ENCODE measurements at places on chromosomes 3 and 15.

- DNase-seq = no peak
These were observed 464.1 kb upstream of the RARB start for GRCh38 chr3:24963762-24964625.

DNA sequence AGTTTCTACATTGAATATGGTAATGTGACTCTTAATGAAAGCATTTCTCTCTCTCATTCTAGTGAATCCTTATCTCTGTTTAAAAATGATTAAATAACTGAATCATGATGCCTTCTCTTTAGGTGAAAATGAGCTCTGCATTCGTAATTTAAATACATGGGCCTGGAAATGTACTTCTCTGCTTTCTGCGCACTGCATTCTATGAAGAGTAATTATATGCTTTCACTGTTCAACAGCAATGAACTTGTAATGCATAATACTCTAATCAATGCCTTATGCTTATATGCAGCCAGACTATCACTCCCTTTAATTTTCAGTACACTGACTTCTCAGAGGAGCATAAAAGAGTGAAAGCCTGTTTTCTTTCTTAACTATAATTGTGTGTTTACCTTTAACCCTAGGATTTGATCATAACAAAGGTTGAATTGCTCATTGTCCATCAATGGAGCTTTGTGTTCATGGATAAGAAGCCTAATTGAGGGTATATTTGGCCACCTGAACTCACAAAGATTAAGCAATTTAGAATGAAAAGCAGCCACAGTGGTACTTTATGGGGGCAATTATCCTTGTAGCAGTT is 330.8 kb upstream of the PDZRN3 start:
- DNase-seq = no peak

DNA sequence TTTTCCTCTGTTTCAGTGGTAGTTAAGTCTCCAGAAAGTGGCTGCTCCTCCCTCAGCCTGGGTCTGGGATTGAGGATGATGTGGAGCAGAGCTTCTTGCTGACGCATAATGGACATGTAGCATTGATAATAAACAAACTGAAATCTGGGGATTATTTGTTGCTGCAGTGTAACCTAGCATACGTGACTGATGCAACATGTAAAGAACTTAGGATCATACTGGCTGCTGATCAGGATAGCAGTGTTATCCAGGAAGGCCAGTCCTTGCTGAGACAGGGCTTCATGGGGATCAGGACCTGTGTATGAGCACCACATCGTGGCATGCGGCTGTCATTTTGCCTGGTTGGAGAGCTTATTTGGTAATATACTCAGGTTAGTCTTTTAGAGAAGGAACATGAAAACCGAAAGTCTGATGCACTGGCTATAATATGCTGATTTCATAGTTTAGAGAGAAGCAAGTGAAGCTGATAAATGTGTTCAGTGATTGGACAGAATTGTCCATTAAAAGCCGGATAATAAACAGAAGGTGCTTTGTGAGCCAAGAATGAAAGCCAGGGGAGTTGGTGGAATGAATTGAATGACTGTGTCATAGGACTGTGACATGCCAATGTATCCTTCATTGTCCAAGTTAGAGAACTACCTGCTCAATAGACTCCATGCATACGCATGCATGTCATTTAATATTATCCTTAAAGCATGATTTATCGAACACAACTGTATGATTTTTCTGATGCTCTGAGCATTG is 4.1 kb downstream of the MINAR1 start:
- DNase-seq = no peak

DNA sequence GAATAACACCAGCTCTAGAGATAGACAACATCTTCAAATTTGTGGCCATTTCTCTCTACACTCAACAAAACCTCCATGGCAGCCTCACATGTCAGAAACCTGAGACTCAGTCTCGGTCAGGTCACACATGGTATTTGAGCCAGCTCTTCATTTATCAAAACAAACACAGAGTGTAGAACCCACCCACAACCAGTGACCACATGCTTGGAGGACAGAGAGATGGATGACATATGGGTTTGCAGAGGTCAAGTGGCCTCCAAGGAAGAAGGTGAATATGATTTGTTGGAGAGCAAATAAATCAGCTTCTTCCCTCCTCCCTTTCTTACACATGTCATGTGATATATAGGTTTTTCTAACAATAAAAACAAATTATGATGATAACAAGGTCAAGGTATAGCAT is 278.1 kb upstream of the LRTM1 start:
- no peak for DNase-seq

- DNase-seq = no peak
These were observed 39.1 kb downstream of the DHX36 start for GRCh38 chr3:154285221-154285620.

DNA sequence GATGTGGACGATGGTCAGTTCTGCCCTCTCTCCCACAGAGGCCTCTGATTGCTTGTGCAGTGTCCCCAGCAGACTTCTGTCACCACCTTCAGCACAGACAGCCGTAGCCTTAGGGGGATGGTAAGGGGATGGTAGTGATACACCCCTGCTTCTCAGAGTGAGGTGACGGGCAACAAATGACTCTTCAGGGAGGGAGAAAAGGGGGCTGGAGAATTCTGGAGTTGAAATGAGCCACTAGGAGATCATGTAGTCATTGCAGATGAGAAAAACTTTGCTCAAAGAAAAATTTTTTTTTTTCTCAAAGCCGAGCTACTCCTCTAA is 29.6 kb upstream of the TIMP4 start:
- no peak for DNase-seq

DNA sequence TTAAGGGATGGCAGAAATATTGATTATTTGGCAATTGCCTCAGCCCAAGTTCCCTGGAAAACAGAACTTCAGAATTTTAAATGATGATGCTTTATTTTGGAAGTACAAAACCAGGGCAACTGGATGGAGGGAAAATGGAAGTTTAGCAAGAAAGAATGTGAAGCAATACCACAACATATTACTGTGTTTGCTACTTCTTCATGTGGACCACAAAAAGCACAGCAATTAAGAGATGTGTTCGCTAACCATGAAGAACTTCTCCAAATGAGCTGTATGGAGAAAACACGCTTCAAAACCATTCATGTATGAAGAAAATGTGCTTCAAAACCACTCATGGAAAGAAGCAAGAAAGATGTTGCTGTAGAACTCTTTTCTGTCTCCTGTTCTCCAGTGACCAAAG is 64.7 kb upstream of the ARL6 start:
- no peak for DNase-seq

Data from SK-N-MC (cell line).